ENCODE measurements at places on chromosomes 3 and 15. TPM values are rescaled to one million over a fixed set of nuclear protein-coding genes. Genes with fewer than 3 reads are reported as not detected.

NUP210 gene
- total RNA-seq = 75.3 TPM

SLC22A13 gene
- total RNA-seq = 0.73 TPM

- DNase-seq = no peak
These were observed 54.9 kb downstream of the CYP11A1 start for GRCh38 chr15:74312445-74313007.

GATM gene
- total RNA-seq = 0.87 TPM

TARS3 gene
- total RNA-seq = 8.1 TPM

SPTBN5 gene
- 0.98 TPM for total RNA-seq

GATA2 gene
- total RNA-seq = 26.8 TPM

- DNase-seq = peak; percentile 49
These were observed 1.1 kb downstream of the EDEM1 start for GRCh38 chr3:5188419-5189221.

NME9 gene
- total RNA-seq = not detected

GRCh38 chr3:130843441-130843840 lies 50.4 kb upstream of the ATP2C1 start:
- DNase-seq = no peak

DNA sequence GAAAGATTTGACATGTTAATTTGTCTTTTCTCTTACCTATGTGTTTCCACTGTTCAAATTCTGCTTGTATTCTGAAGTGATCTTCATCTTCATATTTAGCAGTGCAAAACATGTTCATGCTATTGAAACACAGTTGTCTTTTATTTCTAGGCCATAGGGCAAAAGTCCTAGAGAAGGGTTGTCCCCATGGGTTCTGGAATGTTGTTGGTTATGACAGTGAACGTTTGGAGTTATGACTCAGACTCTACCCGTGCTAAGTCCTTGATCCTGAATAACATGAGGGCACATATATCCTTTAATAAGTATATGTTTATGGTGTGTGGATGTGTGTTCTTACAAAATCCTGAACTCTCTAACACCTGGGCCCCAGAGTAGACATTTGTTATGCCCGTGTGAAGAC lies 23.0 kb upstream of the ARPP21 start:
- no peak for DNase-seq

GRCh38 chr3:172106989-172107388 lies 67.6 kb downstream of the FNDC3B start:
- DNase-seq = no peak

AGBL1 gene
- total RNA-seq = not detected

- DNase-seq = peak; percentile 26
These were observed 161.6 kb downstream of the GAP43 start for GRCh38 chr3:115784739-115785536.

CCR9 gene
- not detected for total RNA-seq

DNA sequence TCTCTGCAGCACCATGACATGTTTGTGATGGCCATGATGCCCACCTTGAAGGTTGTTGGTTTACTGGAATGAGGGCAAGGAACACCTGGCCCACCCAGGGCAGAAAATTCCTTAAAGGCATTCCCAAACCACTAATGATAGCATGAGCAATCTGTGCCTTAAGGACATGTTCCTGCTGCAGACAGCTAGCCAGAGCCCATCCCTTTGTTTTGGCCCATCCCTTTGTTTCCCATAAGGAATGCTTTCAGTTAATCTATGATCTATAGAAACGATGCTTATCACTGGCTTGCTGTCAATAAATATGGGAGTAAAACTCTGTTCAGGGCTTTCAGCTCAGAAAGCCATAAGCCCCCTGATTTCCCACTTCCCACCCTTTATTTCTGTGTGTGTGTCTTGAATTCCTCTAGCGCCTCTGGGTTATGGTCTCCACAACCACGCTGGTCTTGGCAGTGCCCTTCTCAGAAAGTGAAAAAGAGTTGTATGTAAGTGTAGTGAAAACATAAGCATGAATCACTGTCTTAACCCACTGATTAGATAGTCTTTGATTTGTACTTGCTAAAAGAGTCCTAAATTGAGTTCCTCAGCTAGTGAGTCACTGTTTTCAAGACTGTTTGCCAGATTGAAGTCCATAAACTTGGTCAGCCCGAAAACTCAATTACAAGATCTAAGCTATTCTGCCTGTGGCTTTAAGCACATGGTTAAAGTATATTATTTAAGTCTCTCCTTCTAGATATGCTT lies 19.0 kb upstream of the CCR2 start:
- peak; percentile 72 for DNase-seq

- DNase-seq = no peak
These were observed 69.3 kb downstream of the ARPP21 start for GRCh38 chr3:35708394-35709271.

- DNase-seq = no peak
These were observed 263.0 kb upstream of the ROBO2 start for GRCh38 chr3:76776927-76777326.

GRCh38 chr15:74725845-74726773 lies 781 bp upstream of the CYP1A1 start:
- DNase-seq = peak; percentile 17

DNA sequence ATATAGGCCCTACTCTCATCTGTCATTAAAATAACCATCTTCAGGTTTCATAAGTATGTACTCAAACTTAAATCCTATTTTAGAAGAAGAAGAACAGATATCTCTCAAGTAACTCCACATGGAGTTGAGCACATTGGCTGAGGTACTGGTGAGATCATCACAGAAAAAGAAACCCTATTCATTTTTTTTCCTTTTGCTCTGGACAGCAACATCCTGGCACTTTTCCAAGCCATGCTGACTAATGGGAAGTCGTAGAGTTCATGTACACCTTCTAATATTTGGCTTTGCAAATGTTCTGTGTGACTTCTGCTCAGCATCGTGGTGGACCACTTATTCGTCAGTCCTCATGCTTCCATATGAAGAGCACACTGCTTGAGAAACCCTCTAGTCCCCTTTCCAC lies 336.0 kb upstream of the KCNH8 start:
- peak; percentile 95 for DNase-seq

GRCh38 chr3:7700539-7700938 lies 801.1 kb upstream of the LMCD1 start:
- DNase-seq = no peak

DNA sequence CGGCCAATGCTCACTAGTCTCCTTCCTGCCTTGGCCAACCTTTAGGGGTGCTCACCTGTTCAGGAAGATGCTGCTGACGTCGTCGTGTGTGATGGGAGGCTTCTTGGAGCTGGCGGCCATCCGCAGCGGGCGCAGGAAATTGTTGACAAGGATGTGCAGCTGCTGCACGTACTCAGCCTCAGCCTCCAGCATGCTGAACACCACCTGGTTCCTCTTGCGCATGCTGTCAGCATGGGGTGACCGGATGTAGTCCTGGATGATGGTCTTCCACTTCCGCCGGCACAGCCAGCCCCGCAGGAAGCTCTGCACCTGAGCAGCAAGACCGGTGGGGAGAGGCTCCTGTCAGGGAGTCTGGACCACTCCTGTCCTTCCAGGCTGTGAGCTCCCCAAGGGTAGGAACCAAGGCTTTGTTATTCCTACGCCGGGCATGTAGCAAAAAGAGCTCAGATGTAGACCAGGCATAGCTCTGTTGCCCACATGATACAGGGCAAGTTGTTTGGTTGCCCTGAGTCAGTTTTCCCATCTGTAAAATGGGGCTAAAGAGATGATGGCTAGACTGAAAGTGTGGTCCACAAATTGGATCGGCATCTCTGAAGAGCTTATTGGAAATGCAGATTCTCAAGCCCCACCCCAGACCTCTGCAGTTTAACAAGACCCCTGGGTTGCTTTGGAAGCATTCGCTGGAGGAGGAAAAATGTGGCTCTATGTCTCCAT lies 43.7 kb downstream of the RASGRF1 start:
- DNase-seq = no peak

GRCh38 chr15:73323956-73324355 lies 44.8 kb downstream of the HCN4 start:
- no peak for DNase-seq

DNA sequence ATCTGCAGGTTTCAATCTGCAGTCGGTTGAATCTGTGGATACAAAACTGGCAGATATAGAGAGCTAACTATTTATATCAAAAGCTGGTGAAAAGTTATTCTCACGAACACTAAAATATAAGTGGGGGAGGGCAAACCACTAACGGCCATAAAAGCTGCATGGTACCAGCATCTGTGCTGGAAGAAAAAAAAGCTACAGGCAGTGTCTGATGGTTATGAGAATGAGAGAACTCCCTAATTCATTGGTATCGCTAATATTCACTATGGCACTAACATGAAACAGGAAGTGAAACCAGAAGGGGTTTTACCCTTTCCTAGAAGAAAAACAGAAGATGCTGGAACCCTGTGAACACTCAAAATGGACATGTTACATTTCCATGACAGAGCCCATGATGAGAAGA lies 15.9 kb downstream of the CEP70 start:
- no peak for DNase-seq

All from PC-3 (cell line).